T-helper 2 cell (primary cell): ENCODE measurements at places on chromosomes 7 and 10.

DNA sequence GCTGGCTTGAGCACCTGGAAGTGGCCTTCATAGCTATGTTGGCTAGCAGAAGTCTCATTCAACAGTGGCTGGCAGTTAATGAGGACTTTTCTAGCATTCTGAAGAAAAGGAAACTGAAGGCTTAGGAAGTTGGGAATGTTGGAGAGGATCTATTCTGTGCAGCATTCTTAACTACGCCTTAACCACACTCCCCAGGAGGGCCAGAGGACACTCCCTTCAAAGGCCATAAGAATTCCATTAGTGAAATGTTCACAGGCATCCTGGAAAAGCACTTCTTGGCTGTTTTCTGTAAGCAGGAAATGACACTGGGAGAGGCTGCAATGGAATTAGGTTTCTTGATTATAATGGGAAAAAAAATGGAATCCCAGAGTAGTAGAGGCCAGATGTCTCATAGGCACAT lies 188.9 kb downstream of the ARHGAP12 start:
- DNase-seq: no peak

DNA sequence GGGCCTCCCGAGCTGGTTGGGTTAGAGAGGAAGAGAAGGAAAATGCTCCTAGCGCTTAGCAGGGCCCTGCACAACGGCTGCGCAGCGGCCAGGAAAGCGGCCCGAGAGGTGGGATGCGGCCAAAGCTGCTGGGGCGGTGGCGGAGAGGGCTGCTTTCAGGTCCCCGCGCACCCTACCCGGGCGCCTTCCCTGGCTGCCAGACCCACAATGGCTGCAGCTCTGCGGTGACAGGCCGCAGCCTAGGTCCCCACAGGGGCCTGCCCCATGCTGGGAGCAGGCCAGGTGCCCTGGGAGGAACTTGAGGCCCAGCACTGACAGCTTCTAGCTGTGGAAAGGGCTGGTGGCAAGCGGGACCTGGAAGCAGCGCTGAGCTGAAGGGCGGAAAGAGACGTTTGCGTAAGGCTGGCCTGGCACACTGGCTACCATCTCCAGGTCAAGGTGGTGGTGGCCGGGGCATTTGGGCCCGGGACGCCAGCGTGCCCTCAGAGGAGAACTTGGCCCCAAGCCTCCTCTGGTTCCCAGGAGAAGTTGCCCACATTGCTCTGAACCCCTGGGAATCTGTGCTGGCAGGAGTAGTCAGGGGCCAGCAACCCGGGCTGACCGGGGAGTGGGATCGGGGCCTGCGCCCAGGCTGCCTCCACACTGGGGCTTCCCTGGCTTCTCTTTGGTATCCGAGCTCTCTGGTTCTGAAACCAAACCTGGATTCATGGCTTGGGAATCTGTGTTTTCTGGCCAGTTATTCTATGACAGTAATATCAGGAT lies 72.9 kb upstream of the ZNF804B start:
- no peak for DNase-seq

- DNase-seq: no peak
Measured at GRCh38 chr7:143417734-143418383, 9.2 kb upstream of the EPHA1 start.

DNA sequence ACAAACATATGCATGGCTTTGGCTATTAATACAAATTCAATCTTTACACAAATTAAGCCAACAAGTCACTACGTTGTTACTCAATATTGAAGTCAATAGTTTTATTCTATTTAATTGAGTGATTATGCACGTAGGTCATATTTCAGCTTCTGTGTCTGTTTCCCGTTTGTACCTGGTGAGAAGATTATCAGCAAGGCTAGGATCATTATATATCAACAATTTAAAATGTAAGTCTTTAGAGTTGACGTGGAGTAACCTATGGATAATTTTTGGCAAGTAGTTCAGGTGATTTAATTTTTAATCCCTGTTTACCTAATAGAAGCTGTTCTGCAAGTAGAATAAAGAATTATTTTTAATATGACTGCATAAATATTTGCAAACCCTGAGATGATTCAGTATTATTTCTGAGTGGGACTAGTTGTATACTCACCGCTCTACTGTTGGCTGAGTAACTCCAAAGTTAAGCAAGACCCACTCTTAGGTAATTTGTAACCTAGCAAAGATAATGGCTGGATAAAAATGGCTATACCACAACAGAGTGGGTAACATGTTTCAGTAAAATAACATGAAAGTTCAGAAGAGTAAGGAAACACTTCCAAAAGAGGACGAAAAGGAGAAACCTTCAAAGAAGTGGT lies 161.0 kb downstream of the HGF start:
- DNase-seq: no peak

GRCh38 chr7:135714534-135715009 lies 13.4 kb downstream of the SLC13A4 start:
- DNase-seq: no peak

- DNase-seq: no peak
Measured at GRCh38 chr7:158419238-158419785, 168.3 kb downstream of the PTPRN2 start.
